Stimulated activated memory B cell treated with anti-CD40 and anti-IgM and Interleukin-4, amounts not matched to agents 10 μg/mL and 1 μg/mL and 100 μg/mL, for 72 hours (primary cell): ENCODE measurements at places on chromosomes 13 and 19.

GRCh38 chr19:36041831-36042230, 9.2 kb upstream of the CLIP3 start:
- ATAC-seq = no peak

GRCh38 chr13:29800687-29801086, 49.7 kb downstream of the UBL3 start:
- ATAC-seq = no peak

DNA sequence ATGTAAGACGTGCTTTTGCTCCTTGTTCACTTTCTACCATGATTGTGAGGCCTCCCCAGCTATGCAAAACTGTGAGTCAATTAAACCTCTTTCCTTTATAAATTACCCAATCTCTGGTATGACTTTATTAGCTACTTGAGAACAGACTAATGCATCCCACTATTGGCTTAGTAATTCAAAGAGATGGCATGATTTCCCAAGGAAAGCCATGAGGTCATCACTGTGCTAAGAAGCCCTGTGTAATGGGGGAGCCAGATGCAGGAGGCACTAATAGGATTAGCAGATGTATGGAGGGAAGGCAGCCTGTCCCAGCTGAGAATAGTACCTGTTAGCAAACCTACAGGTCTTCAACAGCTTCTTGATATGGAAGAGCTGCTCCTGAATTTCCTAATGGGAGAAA, 38.1 kb downstream of the RUBCNL start:
- no peak for ATAC-seq

GRCh38 chr13:37319031-37319443, 213.6 kb upstream of the CSNK1A1L start:
- no peak for ATAC-seq

- ATAC-seq = no peak
Measured at GRCh38 chr13:38700051-38700450, 13.2 kb downstream of the FREM2 start.

DNA sequence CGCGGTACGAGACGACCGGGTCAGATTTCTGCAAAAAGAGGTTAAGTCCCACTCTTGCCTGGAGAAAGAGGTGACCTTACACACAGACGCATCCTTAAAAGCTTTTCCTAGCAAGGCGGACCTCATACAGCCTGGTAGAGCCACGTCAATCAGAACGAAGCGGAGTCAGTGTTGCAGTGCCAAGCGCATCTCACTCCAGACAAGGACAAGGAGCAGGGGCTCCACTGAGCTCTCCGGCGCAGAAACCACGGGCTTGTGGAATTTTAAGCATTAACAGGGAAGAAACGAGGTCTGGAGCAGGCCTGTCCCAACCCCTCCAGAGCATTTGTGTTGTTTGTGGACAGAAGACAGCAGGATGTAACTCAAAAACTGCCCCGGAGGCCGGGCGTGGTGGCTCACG, 7.1 kb downstream of the EEF2 start:
- no peak for ATAC-seq
